Esophagus squamous epithelium (tissue), 5 donors: ENCODE measurements at places on chromosomes 11 and 22.

- no peak for DNase-seq
Measured at GRCh38 chr11:133258751-133259150, 273.6 kb downstream of the OPCML start.

DNA sequence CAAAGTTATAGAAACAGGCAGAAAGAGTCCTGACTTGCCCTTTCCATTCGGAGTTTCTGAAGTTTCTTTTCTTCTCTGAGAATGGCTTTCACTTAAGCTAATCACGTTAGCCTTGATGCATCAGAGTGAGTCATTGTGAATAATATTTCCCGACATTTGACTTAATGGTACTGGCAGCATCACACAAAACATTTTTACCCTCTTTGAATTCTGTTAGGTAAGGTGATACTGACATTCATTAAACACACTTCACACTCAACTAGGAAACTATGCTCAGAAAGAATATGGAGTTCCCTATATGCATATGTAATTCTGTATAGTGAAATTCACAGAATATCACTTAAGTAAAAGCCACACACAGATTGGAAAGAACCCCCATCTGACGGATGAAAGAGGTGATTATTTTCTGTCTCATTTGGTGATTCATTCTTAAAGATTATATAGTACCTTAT lies 120.8 kb upstream of the ARHGAP20 start:
- DNase-seq: no peak

- DNase-seq: no peak
Measured at GRCh38 chr11:1276041-1276790, 33.2 kb downstream of the TOLLIP start.

GRCh38 chr11:64466115-64466718 lies 107.3 kb downstream of the RPS6KA4 start:
- no peak for DNase-seq

- no peak for DNase-seq
Measured at GRCh38 chr11:135046986-135047385, 634.9 kb upstream of the B3GAT1 start.

- DNase-seq: no peak
Measured at GRCh38 chr22:29259253-29259899, 8.4 kb downstream of the RHBDD3 start.

DNA sequence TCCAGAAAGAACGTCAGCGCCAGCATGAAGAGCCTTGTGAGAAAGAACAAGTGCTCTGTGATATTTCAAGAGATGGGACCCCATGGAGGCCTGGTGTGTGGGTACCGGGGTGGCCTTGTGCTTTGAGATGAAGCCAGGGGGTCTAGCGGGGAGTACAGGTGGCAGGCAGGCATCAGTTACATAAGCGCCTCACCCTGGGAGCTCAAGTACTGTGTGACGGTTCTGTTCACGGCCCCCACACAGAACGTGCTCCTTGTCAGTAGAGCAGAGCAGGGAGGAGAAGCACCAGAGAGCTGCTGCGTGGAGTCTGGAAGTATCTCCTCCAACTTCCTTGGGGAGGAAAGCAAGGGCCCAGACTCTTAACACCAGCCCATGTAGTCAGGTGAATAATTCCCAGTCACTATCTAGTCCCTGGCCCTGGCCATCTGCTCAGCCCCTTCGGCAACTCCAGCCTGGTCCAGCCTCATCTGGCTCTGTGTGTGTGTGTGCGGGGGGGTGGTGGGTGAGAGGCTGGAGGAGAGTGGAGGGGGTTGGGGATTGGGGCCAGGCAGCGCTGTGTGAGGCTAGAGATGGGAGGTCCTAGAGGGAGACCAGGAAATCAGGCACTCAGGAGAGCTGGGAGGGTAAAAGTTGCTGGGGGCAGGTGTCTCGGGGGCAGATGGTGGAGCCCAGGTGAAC lies 32.4 kb downstream of the MCM5 start:
- DNase-seq: no peak

DNA sequence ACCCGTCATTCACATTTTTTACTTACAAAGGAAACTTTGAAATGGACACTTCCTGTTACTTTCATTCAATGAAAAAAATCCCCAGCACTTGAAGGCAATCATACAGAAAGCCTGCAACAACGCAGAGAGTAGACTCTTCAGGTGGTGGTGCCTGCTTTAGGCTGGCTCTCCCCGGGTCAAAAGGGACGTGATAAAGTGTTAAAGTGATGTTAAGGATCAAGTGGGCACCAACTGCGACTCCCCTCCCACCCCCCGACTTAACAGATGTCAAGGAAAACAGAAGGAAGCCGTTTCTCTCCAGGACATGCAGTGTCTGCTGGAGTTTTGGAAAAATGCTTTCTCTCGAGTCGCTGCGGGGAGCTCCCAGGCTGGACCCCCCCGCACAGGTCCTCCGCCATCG lies 414 bp upstream of the PNPLA3 start:
- no peak for DNase-seq

DNA sequence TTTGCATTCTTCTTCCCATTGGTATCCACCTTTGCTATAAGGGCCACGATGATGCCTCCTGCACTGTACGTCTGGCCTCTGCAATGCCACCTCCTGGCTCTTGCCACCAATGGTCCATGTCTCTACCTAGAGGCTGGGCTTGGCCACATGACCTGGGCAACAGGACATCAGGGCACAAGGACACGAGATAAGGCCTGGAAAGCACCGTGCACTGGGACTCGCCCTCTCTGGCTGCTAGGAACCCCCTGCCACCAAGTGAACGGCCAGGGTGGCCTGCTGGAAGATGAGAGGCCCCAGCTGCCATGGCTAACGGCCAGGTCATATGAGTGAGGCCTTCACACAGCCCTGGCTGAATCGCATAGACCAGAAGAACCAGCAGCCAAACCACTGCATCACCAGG lies 87.4 kb downstream of the TRMU start:
- no peak for DNase-seq

GRCh38 chr11:72228229-72228843 lies 3.8 kb downstream of the INPPL1 start:
- no peak for DNase-seq

GRCh38 chr22:35315855-35316745 lies 16.4 kb downstream of the TOM1 start:
- no peak for DNase-seq

GRCh38 chr22:44658311-44658953 lies 43.6 kb upstream of the PRR5 start:
- no peak for DNase-seq

- DNase-seq: no peak
Measured at GRCh38 chr22:34210301-34210700, 290.0 kb upstream of the LARGE1 start.

GRCh38 chr22:34570408-34570807 lies 495.6 kb upstream of the ISX start:
- DNase-seq: no peak
